ENCODE measurements at places on chromosomes 1 and 21.

- DNase-seq: no peak
Observed at GRCh38 chr1:93821423-93822144, 57.4 kb downstream of the DNTTIP2 start.

- DNase-seq: no peak
Observed at GRCh38 chr1:153793973-153794615, 18.9 kb downstream of the SLC27A3 start.

DNA sequence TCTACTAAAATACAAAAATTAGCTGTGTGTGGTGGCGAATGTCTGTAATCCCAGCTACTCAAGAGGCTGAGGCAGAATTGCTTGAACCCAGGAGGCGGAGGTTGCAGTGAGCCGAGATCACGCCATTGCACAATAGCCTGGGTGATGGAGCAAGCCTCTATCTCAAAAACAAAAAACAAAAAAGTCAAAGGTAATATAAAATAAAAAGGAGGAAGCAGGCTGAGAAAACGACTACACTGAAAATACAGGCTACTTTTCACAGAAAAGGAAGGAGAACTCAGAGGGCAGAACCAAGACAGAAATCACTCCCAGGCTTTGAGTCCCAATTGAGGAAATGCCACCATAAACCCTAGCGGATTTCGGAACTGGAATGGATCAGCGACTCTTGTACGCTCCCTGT lies 5.9 kb upstream of the A3GALT2 start:
- no peak for DNase-seq

GRCh38 chr1:119784191-119784781 lies 15.6 kb upstream of the HMGCS2 start:
- DNase-seq: no peak

GRCh38 chr1:16418823-16419425 lies 18.3 kb downstream of the SPATA21 start:
- DNase-seq: no peak

- DNase-seq: no peak
Observed at GRCh38 chr21:44414291-44415072, 40.8 kb upstream of the LRRC3 start.

DNA sequence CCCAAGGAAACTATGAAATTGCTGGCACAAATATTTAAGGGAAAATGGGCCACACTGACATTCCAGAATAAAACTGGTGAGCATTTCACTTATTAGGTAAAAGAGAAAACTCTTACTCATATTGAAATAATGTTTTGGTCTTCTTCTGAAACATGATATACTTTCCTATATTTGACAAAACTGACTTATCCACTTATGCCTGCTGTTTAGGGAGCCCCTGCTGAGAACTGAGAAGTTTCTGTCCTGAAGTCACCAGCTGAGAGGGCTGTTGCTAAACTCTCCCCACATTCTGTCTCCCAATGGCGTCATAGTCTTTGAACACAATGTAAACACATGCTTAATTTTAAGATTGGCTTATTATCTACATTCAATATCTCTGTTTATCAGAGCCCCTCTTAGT lies 46.8 kb upstream of the ZC3H11B start:
- no peak for DNase-seq

GRCh38 chr1:30126848-30127247 lies 596.5 kb downstream of the MATN1 start:
- no peak for DNase-seq

DNA sequence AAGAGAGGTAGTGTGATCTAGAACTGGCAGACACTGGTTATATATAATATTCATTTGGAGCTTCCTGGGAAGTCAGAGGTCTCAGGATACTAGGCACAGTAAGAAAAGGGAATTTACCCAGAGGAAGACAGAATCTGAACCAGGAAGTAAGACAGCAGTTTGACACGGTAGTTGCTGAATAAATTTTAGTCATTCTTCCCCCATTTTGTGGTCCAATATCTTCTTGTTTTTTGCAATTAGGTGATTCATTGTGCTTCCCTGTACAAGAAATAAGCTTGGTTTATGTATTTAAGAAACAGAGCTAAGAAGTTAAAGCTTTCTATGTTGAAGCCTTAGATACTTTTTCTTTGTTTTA lies 1.3 kb downstream of the TMEM167B start:
- no peak for DNase-seq

GRCh38 chr21:23475281-23476219 lies 2131.7 kb downstream of the MRPL39 start:
- DNase-seq: no peak

GRCh38 chr1:90550626-90551406 lies 166.3 kb downstream of the BARHL2 start:
- peak; percentile 70 for DNase-seq

- no peak for DNase-seq
Observed at GRCh38 chr1:26370591-26371382, 1.8 kb downstream of the ZNF683 start.

- DNase-seq: no peak
Observed at GRCh38 chr1:93304716-93305138, 41.0 kb upstream of the DR1 start.

GRCh38 chr1:198558402-198558801 lies 17.9 kb upstream of the ATP6V1G3 start:
- no peak for DNase-seq

DNA sequence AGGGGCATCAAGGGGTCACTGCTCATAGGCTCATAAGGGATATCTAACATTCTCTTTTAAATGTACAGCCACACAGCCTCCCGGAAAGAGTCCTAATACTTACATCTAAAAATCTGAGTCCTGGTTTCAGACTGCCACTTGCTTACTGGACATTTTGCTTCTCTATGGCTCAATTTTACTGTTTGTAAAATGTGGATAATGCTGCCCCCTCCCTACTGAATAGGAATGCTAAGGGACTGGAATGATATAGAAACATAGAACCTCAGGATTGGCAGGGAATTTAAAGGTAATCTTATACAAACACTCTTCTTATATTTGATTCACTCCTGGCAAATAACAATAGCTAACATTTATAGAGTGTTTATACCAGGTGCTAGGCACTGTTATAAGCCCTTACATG lies 910 bp upstream of the TNR start:
- DNase-seq: no peak

DNA sequence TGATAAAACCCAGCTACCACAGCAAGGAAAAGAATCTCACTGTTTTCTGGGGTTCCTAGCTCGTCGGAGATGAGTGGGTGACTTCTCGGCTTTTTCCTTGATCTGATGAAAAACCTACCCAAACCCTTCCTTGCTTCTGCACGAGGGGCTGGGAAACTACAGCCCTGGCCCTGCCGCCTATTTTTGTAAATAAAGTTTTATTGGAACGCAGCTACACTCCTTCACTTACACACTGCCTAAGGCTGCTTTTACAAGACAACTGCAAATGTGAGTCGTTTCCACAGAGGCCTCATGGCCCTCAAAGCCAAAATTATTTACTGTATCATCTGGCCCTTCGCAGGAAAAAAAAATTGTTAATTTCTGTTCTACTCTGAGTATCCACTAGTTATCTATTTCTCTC lies 116.0 kb upstream of the TMPRSS2 start:
- DNase-seq: no peak

DNA sequence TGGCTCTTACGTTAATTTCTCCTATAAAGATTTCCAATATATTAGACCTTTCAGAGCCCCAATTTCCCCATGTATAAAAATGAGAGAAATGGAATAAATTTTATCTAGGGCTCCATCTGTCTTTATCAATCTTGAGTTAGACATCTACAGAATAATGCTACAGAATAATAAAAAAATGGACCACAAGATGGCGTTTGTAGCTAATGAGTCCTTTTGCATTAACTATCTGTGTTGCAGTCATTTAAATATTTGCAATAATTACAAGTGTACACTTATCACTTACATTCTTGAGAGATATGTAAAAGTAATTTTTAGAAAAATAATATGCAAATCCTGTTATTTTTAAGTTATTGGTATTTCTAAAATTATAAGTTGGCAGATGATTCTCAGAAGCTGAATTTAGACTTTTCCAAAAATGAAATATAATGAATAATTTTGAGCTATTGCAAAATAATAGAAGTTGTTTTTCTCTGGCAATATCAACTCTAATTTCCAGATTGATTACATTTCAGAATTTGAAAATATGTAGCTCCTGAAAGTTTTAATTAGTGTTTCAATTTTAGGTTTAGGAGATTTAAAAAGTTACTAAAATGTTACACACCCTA lies 87.7 kb downstream of the SNX7 start:
- no peak for DNase-seq

DNA sequence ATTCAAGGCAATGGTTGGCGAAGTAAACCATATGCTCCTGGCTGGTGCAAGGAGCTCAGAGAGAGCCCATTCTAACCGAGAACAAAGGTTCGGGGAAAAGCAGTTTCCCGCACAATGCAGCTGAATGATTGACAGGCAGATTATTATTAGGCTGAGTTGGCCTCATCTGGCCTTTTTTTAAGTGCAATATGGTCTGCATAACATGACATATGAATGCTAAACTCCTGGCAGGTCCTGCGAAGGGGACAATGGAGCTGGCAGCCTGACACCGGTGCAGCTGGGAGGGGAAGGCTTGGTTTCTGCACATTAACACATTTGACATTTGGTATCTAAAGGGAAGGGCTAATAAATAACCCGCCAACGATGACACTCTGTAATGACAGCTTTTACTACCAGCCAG lies 92.0 kb downstream of the MIS18A start:
- no peak for DNase-seq

GRCh38 chr1:38624336-38625039 lies 235.1 kb downstream of the RRAGC start:
- DNase-seq: no peak

DNA sequence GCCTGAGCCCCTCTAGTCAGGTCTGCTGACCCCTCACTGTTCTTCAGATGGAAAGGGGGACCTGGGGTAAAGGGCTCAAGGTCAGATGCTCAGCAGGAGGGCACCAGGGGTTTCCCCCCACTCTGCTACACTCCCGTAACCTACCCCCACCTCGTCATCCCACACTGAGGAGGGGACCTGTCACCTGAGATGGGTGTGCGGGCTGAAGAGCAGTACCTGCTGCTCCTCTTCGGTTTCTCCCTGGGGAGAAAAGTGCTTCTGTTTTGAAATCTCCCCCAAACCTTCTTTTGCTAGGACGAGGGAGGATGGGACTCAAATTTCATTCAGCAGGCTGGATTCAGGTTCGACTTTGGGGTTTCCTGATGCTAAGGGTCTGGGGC lies 65.2 kb downstream of the SYT2 start:
- no peak for DNase-seq

GRCh38 chr1:183838221-183838620 lies 33.3 kb downstream of the RGL1 start:
- DNase-seq: no peak

GRCh38 chr21:16587681-16588375 lies 858.0 kb downstream of the USP25 start:
- DNase-seq: no peak

DNA sequence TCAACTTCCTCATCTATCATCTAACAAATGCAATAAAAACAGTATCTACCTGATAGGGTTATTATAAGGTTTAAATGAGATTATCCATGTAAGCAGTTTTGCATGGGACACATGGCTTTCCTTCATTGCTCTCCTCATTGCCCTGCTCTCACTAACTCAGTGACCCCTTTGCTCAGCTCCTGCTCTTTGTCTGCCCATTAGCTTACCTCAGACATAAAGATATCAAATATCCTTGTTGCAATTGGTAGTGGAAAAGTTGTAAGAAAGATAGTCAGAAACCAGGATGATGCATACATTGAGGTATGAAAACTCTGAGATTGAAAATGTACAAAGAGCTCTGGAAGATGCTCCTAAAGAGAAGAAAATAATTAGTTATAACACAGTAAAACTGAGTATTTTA lies 89.8 kb downstream of the EVI5 start:
- no peak for DNase-seq

DNA sequence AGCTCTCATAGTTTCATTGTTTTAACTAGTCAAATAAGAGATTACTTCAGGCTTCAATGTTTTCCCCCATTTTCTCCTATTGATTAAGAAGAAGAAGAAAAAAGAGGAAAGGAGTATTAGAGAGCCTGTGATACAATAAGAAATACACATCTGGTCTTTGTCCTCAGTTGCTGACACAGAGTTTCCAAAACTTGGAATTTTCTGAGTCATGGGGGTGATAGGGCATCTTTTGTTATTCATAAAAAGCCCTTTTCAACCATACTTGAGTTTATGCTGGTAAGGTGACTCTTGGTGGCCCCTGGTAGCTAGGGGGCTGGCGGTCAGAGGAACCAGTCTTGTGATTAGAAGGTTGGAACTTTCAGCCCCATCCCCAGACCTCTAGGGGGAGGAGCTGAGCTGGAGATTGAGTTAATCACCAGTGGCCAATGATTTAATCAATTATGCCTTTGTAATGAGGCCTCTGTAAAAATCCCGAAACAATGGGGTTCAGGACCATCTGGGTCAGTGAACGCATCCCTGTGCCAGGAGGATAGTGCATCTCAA lies 28.9 kb upstream of the KLF18 start:
- DNase-seq: no peak

GRCh38 chr1:194167956-194168640 lies 981.7 kb upstream of the B3GALT2 start:
- no peak for DNase-seq

GRCh38 chr1:38097284-38097898 lies 50.8 kb upstream of the POU3F1 start:
- no peak for DNase-seq

GRCh38 chr1:106921186-106921585 lies 135.3 kb upstream of the PRMT6 start:
- DNase-seq: no peak

DNA sequence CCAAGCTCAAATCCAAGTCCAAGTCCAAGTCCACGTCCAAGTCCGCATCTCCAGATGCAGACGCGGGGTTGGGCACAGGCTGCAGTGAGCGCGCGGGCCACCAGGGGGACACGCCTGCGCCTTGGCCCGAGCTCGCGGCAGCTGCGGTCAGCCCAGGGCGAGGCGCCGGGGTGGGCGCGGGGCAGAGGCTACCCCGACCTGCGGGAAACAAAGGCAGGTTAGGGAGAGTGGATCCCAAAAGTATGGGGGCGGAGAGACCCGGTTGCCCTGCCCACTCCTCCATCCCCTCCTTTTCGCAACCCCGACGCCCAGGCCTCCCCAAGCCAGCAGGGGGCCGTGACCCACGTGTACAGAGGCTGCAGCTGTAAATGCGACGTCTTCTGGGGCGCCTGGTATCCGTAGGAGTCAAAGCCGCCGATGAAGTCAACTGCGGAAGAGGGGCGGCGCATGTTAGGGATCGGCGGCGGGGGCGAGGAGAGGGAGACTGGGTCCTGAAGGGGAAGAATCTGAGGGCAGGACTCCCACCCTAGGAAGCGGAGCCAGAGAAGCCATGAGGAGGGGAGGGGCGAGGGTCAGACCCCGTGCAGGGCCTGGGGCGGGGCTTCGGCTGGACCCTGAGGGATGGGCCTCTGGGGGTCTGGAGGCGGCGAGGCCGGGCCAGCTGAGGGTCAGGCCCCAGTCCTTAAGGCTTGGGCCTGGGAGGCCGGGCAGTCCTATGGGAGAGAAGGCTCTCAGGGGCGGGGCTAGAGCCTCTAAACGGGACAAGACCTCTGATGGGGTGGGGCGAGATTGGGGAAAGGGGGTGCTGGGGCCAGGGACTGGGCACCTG lies 58.0 kb downstream of the NKAIN1 start:
- DNase-seq: no peak

- no peak for DNase-seq
Observed at GRCh38 chr1:54812801-54813484, 11.8 kb upstream of the TTC22 start.

- DNase-seq: no peak
Observed at GRCh38 chr1:245776694-245777332, 622.0 kb downstream of the KIF26B start.
